ENCODE measurements at places on chromosomes 12 and 14. TPM values are rescaled to one million over a fixed set of nuclear protein-coding genes. Genes with fewer than 3 reads are reported as not detected.

DNA sequence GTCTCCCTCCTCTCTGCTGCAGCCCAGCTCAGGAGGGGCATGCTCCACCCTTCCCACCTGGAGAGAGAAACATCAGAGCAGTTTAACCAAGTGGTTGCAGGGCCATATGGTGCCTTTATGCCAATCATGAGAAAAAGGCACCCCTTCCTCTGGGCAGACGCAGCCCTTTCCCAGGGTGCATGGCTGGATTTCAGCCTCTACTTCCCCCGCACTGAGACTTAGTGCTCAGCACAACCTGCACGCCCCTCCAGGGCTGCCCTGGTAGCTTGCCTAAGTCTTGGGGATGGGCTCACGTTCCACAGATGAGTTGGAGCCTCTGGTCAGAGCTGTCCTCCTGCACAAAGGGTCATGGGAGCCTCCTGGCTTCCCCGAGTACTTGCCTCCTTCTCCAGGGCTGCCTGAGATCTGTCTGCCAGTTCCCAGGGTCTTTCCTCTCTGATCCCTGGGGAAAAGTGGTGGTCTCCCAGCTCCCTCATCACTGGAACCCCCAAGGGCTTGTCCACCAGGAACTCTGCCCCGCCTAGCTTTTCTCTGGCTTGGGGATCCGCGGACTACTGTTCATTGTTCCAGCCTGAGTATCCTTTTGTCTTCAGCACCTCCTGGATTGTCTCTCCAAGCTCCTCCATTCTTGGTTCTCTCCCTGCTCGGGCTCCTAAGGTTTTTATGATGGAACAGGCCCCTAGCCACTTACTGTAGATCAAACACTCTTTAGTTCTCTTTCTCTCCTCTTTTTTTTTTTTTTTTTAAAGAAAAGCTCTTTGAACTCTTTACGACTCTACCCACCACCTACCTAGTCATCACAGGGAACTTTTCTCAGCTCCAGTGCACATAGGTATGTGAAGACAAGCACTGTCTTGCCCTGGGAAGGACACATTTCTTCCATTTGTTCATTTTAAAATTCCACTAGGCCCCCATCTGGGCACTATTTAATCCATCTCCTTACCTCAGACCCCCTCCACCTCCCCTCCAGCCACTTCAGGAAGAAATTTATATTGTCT is 6.1 kb upstream of the KRT74 start:
- H3K27ac ChIP-seq = no peak overlapping the region
- DNase-seq = no peak
- H3K4me3 ChIP-seq = no peak overlapping the region
- H3K4me1 ChIP-seq = no peaks in the 10 kb centered on the region
- peaks cover 9% of the 10 kb centered on the region for H3K27me3 ChIP-seq

The MYO1H gene
- not detected for total RNA-seq

DNA sequence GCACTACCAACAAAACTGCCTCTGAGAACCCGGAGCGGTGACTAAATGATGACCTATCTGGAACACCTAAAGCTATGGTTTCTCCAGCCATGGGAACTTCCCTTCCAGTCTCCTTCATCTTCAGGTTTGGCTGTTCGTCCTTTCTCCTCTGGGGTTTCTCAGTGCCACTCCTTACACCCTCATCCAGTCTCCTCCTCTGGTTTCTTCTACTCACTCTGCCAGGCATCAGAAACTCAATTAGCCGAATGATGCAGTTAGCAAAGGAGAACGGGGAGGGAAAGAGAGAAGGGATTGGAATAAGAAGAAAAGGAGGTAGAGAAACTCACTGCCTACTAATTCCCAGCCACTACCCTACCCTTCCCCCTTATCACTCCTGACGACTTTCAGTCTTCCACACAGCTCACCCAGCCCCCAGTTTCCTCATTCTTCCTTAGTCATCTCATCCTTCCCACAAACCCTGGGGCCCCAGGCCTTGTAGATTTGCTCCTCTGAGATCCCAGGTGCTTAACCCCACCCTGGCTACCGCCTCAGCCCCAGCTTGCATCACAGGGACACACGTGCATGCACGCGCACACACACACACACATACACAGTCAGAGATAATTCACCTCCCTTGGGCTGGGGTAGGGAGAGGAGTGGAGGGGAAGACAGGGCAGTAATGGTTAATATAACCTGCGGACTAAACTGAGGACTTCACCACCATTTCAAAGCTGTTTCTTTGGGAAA is 13.0 kb downstream of the FGD6 start:
- H3K27me3 ChIP-seq = no peaks in the 10 kb centered on the region
- H3K27ac ChIP-seq = peak overlapping the region; percentile 93
- H3K36me3 ChIP-seq = no peaks in the 10 kb centered on the region
- H3K4me1 ChIP-seq = peaks cover 64% of the 10 kb centered on the region
- peak; percentile 90 for DNase-seq

The TBX3 gene
- total RNA-seq = 25.1 TPM

- peaks cover 23% of the 10 kb centered on the region for H3K36me3 ChIP-seq
- no peaks in the 10 kb centered on the region for H3K4me1 ChIP-seq
- H3K27ac ChIP-seq = no peak overlapping the region
These were observed 97.6 kb downstream of the POLR3B start for GRCh38 chr12:106455111-106455510.

All from GM23248 (cell line).